ENCODE measurements at places on chromosomes 7 and 10.

- no peak for DNase-seq
Measured at GRCh38 chr7:98993024-98993897, 114.9 kb downstream of the TRRAP start.

GRCh38 chr7:95951531-95951930 lies 179.2 kb downstream of the DYNC1I1 start:
- no peak for DNase-seq

GRCh38 chr10:6926971-6927370 lies 346.9 kb upstream of the PRKCQ start:
- no peak for DNase-seq

DNA sequence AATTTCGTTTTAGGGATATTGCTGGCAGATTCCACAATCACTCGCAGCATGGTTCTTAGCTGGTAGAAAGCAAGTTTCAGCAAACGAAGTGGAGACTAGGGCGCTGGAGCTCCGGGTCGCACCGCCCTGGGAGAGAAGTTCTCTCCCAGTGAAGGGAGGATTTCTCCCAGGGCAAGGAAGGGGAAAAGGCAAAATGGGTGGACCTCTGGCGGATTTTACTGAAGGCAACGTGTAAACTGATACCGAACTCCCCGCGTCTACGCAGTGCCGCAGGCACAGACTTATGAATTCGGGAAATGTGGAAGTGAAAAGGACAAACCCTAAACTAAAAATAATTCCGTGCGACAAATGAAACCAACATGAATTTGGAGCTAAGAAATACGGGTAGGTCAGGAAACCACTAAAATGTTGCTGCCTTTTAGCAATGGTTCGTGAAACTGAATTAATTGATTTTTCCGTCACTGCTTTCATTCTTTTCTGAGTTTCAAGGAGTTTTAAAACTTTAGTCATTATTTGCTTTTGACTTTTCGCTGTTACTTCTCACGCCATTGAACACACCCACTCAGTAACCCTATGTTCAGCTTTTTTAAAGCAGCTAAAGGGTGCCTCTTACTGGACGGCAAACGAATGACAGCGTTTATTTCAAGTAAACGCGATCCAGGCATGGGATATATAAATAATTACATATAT lies at the start of gene MYOF:
Gene MYOF (minus strand): TSS at position 190 of the 690 bp plus-strand sequence. CDS start 140 bp downstream, at position 50.
- DNase-seq = peak; percentile 34

GRCh38 chr7:117683430-117684175 lies 189.6 kb downstream of the CTTNBP2 start:
- DNase-seq = no peak

GRCh38 chr10:90977855-90978486 lies 57.1 kb upstream of the ANKRD1 start:
- DNase-seq = no peak

GRCh38 chr10:129743738-129744133 lies 220.3 kb downstream of the EBF3 start:
- no peak for DNase-seq

DNA sequence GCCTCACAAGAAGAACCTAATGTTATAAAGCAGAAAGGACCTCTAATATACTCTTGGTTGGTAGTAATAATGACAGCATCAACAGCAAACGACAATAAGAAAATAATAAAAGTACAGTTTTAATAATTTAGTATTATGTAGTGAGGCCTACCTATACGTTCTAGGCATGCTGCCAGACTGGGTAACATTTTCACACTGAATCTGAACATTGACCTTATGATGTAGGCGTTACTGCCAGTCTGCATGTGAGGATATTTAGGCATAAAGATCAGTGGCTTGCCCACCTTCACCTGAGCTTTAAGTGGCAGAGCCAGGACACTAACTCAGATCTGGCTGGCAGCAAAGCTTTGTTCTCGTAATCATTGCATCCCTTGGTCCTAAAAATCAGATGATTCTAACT lies 2.5 kb downstream of the FGL2 start:
- no peak for DNase-seq

GRCh38 chr10:9260690-9261089 lies 1206.2 kb downstream of the GATA3 start:
- no peak for DNase-seq

- no peak for DNase-seq
Measured at GRCh38 chr7:25854608-25855497, 297.1 kb upstream of the NFE2L3 start.

GRCh38 chr7:156466955-156467625 lies 173.5 kb upstream of the RNF32 start:
- no peak for DNase-seq

GRCh38 chr7:90816511-90817142 lies 220.5 kb downstream of the CDK14 start:
- DNase-seq = no peak

GRCh38 chr7:44191171-44191570 lies 1.9 kb upstream of the GCK start:
- no peak for DNase-seq

DNA sequence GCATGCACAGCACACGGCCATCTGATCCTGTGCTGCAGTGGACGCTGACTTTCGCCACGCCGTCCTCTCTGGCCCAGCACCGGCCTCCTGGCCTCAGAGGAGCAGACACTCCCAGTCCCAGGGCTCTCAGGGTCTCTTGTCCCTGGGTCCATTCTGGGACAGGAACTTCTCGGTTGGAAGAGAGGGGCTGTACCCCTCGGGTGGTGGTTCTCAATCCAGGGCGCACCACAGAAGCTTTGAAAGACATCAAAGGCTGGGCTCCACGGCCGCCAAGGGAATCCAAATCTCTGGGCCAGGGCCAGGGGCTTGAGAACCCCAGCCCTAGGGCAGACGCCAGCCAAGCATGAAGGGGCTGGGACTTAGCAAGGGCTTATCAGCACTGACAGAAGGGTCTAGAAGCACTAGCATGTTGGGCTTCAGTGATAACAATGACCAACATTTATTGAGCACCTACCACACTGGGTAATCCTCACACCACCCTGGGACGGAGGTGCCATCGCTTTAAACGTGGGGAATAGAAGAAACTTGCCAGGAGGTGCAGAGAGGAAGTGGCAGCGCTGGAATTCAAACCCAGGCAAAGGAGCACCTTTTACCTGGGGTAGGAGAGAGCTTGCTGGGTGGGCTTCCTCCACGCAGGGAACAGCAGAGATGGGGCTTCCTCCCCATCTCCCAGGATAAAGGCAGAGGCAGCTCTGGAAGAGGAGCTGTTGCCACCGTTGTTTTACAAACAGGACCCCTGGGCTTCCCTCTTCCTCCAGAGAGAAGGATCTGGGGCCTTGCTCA lies 1.8 kb upstream of the PYROXD2 start:
- no peak for DNase-seq

- DNase-seq = no peak
Measured at GRCh38 chr10:122307669-122308416, 36.7 kb downstream of the BTBD16 start.

DNA sequence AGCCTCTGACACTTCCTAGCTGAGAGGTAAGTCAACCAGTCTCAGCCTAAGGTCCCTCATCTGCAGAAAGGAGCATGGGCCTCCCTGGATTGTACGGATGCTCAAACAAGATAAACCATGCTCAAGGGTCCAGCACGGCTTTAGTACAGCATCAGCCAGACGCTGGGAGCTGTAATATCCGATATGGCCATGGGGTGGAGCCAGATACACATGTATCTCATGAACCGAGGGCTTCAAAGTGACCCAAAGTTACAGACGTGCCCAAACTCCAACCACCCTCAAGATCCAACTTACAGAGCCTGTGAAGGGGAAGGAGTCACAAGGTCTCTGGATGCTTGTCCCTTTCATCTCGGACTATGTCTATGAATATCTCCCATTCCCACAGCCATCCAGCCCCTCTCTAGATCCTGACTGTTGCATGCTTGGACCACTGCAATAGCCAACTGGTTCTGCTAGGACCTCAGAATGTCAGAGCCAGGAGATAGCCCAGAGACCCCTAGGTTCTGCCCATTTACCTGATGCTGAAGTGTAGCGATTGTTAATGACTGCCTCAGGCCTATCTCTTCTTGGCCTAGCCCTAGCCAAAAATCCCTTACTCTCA lies 142.4 kb downstream of the SH3PXD2A start:
- DNase-seq = peak; percentile 71

DNA sequence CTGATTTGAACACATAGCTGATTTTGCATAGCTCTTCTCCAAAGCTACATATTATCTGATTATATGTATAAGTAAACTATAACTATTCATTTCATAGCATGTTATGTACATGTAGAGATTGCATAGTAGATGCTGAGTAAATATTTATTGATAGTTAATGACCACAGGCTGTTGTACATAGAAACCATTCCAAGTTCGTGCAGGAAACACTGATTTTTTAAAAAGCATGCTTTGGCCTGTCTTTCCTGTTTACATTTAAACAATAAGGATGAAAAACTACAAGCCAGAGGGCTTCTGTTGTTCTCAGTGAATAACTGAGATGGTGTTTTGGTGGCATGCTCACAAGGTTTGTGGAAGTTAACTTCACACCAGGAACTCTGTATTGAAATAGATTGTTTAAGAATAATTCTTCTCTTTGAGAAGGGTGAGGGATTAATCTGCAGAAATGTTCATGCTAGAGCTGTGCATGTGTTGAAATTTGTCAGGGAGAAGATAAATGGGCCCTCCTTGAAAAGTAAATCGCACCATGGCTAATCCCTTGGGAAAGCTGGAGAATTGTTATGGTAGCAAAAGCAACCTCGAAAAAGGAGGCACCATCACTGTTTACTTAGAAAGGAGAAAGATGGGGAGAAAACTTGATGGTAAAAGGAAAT lies 120.2 kb upstream of the SP8 start:
- DNase-seq = no peak

DNA sequence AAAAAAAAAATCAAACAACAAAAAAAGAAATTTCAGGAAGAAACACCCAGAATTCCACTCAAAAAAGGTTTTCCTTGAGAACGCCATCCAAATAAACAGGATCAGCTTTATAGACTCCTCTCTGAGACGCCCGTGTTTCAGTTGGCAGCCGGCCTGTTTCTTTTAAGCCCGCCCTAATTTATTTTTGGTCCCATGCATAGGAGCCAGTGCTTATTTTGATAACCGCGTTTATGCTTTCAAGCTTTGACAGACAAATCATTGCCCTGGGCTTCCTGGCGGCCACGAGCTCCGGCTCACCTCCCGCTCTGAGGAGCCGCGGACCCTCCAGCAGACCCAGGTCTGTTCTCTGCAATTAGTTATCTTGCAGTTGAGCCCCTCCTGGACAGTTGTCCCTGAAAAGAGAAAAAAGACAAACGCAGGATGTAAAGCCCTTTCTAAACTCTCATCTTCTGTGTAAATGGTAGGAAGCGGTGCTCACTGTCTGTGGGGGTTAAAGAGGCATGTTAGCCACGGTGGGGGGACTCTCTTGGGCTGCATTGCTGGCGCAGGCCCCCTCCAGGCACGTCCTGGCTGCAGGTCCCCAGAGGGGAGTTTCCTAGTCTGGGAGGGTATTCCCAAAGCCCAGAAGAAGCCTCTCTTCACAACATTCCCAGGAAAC lies 22.2 kb upstream of the UNCX start:
- no peak for DNase-seq

DNA sequence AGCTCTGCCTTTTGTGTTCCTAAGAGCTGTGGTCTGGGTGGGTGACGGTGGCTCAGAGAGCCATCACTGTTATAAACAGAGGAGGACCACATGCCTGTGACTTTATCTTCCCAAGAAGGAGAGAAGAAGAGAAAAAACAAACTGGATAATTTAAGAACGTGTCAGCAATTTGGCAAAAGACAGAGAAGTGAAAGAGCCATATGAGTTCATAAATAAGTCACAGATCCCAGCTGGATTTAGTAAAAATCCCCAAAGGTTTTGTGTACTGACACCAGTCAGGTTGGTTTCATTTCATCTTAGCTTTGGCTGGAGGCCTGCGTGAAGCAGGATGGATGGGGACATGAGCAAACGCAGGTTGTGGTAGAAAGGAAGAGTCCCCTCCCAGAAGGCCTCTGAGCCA lies 120.7 kb downstream of the CXCL12 start:
- no peak for DNase-seq

DNA sequence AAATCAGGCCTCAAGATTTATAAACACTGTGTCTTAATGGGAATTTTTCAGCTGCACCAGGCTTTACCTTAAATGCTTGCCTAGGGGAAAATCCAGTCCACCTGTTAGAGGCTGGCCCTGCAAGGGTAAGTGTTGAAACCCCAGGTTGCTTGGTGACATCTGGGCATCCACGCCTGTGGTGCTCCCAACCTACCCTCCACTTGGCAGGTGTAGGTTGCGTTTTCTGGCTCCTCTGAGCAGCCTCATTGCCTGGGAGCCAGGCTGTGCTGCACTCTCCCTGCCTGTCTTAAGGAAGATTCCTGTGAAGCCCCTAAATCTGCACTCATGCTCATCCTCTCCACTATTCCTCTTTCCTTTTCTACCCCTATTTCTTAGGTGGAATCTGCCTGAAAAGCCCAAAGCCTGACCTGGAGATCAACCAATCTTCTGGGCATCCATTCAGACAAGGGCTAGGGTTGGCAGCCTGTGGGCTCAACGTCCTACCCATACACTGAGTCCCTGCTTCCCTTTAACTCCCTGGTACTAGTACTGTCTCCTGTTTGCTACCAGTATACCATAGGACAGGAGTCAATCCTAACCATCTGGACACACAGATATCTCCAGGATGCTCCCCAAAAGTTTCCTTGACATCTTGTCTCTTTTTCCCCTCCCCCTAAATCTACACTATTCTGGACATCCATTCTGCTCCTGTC lies 150.4 kb downstream of the PDE1C start:
- no peak for DNase-seq

DNA sequence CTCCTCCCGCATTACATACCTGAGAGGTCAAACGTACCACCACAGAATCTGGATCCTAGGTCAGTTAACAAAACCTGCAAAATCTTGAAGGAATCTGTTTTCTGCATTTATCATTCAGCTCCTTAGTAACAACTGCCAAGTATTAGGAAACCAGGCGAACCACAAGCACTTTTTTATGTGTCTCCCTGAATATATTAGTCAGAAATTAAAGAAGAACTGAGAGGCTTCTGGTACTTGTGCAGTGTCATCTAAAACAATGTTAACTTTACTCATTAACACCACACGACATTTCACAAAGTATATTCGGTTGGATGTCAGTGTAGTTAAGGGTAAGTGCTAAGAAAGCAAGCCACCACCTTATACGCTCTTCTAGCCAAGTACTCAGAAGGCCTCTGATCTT lies 2.5 kb downstream of the CCDC6 start:
- DNase-seq = no peak

- no peak for DNase-seq
Measured at GRCh38 chr7:158821171-158822031, 7.9 kb downstream of the ESYT2 start.

DNA sequence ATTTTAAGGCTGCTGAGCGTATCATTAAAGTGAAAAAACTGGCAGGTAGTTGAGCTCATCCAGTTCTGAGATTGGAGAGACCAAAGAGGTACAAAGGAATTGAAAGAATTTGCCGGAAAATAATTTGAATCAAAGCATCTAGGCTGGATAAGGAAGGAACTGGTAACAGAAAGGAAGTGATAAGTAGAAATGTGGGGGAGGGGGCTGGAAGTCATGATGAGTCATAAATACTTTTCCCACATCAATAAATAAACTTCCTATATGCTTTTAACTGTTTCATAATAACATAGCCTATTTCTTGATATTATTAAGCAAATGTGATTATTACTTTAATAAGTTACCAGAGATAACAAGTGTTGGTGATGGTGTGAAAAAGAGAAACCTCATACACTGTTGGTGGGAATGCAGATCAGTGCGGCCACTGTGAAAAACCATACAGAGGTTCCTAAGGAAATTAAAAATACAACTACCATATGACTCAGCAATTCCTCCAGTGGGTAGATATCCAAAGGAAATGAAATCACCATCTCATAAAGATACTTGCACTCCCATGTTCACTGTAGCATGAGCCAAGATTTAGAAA lies 27.0 kb downstream of the ZNF438 start:
- DNase-seq = no peak

- DNase-seq = no peak
Measured at GRCh38 chr10:13184730-13185514, 23.6 kb downstream of the MCM10 start.

All from effector CD4-positive, alpha-beta T cell (primary cell).